ENCODE measurements at places on chromosomes 7 and 10.

GRCh38 chr10:61477451-61477850 lies 24.3 kb upstream of the TMEM26 start:
- DNase-seq: no peak

GRCh38 chr7:20240080-20240926 lies 23.1 kb upstream of the MACC1 start:
- DNase-seq: no peak

DNA sequence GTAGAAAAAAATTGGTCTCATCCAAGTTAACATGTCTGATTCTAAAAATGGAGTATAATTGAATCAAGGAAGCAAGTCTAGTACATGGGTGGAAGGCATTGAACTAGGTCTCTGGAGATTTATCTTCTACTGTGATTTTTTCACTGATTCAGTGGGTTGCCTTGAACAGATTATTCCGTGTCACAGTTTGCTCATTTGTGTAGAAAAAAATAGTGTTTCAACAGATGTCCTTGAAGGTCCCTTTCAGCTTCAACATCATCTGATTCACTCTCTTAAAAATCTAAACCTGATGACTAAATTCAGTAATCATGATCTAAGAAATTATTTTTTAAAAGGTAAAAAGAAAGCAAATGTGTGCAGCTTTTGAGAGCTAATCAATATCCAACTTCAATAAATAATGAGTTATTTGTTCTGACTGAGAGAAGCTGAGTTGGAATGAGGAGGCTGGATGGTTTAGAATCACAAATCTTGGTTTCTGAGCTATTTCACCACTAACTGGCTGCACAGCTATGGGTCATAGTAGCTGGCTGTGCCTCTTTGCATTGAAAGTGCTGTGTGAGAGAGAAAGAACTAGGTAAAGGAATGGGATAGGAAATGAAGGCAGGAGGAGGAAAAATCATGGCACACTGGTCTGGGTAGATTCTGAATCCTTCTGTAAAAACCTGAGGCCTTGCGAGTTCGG lies 221.5 kb upstream of the MDFIC start:
- DNase-seq: no peak

GRCh38 chr7:473870-474604 lies 45.6 kb downstream of the PDGFA start:
- DNase-seq: peak; percentile 36

GRCh38 chr10:58870070-58870469 lies 306.4 kb upstream of the PHYHIPL start:
- DNase-seq: no peak

- no peak for DNase-seq
Observed at GRCh38 chr10:103501186-103501585, 7.7 kb downstream of the NEURL1 start.

DNA sequence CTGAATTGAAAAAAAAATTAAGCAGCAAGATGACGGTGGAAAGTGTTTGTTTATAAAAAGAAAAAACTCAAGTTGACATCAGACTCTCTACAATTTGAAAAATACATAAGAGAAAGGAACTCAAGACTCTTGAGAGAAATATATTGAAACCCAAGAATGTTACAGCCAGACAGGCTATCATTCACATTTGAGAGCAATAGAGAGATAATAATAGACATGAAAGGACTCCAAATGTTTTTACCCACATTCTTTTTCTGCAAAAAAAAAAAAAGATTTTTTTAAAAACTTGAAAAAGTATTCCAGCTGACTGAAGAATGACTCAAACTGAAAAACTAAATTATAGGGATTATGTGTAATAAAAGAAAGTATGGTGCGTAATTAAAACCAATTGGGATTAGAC lies 532.4 kb downstream of the INHBA start:
- no peak for DNase-seq

GRCh38 chr10:17220652-17221100 lies 7.4 kb upstream of the VIM start:
- DNase-seq: no peak

GRCh38 chr10:53477313-53477675 lies 704.7 kb upstream of the MBL2 start:
- peak; percentile 8 for DNase-seq

- no peak for DNase-seq
Observed at GRCh38 chr10:100913470-100913865, 705 bp downstream of the SLF2 start.

DNA sequence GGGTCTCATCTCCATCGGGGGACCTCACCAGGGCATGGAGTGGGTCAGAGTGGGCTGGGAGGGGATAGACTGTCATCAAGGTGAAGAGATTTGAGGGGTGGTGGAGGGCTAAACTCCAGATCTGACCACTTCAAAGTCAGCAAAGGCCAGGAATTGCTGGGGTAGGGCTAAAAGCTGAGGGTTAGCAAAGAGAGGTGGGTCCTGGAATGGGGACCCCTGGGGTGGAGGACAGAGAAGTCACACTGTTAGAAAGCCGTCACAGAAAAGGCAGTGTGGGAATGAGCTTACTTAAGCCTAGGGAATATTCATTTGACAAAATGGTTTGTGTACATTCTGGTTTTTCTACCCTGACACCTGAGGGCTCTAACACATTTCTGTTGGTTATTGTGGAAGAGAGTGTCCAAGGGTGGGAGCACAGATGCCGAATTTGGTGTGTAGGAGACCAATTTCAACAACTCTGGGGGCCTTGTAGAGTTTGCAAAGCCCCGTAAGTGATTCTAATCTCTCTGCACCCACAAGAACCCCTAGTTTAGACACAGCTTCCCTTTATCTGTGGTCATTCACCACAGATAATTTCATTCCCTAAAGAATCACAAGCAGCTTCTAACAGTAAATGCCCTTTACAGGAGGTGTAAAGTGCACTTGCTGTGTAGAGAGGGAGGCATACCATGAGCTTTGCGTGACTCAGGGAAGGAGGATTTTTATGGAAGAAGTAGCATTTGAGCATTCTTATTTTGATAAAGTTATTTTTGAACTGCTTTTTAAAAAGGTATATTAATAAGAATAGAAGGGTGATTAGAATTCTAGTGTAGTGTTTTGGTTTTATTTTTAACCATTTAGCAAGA lies 6.4 kb downstream of the FBH1 start:
- DNase-seq: peak; percentile 57

DNA sequence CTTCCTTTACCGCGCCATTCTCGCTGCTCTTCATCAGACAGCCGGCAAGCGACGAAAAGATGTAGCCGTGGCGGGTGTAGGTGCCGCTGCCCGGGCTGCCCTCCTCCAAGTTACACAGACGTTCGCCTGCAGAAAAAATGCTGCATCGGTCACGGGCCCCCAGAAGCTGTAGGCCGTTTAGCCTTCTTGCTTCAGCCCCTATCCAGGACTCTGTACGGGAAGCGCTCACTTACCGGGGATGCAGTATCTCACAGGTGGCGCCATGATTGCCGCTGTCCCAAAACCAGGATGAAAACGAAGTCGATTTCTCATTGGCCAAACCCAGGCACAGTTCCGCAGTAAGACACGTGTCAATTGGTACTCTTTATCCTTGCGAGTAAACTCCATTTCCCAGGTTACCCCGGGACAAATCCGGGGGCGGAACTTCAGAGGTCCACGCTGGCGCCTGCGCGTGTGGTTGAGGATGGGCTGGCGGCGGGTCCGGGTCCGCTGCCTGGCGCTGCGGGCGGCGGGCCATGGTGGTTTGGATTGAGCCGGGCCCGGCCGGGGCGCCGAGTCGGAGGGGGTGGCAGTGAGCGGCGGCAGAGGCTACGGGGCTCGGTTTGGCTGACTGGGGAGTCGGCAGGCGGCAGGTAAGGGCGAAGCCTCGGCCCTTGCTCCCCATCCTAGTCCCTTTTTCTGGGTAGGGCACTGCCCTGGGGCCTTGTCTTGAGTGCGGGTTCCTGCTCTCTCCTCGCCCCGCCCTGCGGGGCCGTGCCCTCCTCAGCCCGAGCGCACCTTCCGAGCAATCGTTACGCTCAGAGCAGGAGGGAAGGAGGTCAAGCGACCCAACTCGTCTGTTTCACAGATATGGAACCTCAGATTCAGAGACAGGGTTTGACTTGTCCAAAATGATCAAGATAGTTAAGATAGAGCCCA lies at the start of the genes EXOSC1 and ZDHHC16:
Gene EXOSC1, minus strand, starts transcription at position 285 of the 918 bp plus-strand sequence. Its CDS starts 21 bp downstream, at position 264.
Gene ZDHHC16, plus strand, starts transcription at position 454 of the 918 bp plus-strand sequence. CDS start 5,501 bp downstream, outside the sequence.
- peak; percentile 99 for DNase-seq
